ENCODE measurements at places on chromosomes 7 and 10. TPM values are rescaled to one million over a fixed set of nuclear protein-coding genes. Genes with fewer than 3 reads are reported as not detected.

- H3K27ac ChIP-seq = no peak overlapping the region
- H3K4me1 ChIP-seq = peaks cover 3% of the 10 kb centered on the region
- no peaks in the 10 kb centered on the region for H3K36me3 ChIP-seq
- H3K4me3 ChIP-seq = no peak overlapping the region
- no peaks in the 10 kb centered on the region for H3K27me3 ChIP-seq
These were observed 126.3 kb upstream of the CXCL12 start for GRCh38 chr10:44511166-44511565.

GRCh38 chr10:86060386-86061277 is 306.0 kb downstream of the GRID1 start:
- H3K4me1 ChIP-seq = peaks cover 8% of the 10 kb centered on the region
- H3K4me3 ChIP-seq = no peak overlapping the region
- H3K27me3 ChIP-seq = no peaks in the 10 kb centered on the region
- no peak for DNase-seq
- H3K27ac ChIP-seq = no peak overlapping the region

DNA sequence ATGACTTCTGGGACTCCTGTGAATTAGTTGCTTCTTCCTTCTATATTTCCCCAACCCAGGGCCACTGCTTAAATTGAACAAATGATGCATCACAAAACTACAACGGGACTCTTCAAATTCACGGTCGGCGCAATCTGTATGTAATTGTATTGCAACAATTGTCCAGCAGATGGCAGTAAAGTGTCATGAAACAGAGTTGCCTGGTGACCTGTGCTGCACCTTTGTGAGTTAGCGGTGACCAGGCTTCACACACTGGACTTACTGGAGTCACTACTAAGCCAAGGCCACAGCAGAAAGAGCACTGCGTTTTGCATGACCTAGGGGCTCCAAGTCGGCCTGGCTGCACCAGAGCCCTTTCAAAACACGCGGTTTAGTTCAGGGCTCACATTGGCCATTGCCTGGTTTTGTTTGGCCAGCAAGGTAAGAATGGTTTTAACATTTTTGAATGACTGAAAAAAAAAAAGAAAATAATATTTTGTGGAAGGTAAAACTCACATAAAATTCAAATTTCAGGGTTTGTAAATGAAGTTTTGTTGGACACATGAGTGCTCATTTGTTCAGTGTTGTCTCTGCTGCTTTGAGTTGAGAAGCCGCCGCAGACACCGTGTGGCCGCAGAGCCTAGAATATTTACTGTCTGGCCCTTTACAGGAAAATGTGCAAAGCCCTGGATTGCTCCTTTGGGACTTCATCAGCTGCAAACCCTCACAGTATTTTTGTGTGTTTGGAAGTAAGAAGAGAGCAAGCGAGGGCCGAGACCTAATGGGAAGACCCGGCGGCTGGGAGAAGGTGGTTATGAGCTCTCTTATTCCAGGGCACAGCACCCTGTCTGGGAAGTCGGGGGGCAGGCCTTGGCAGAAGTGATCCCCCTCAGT is 23.2 kb upstream of the ZNF32 start:
- H3K27me3 ChIP-seq = peaks cover 15% of the 10 kb centered on the region
- H3K27ac ChIP-seq = no peak overlapping the region
- peak; percentile 93 for DNase-seq
- H3K4me3 ChIP-seq = no peak overlapping the region

DNA sequence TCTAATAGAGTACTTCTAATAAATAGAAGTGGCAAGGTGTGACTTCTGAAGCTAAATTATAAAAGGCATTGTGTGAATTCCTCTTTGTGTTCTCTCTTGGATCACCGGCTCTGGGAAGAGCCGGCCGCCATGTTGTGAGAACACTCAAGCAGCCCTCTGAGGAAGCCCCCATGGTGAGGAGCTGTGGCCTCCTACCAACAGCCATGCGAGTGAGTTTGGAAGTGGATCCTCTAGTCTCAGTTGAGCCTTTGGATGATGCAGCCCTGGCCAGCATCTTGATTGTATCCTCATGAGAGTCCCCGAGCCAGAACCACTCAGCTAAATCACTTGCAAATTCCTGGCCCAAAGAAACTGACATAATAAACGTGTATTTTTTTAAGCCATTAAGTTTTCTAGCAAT is 94.5 kb upstream of the CARD11 start:
- H3K36me3 ChIP-seq = no peaks in the 10 kb centered on the region
- H3K4me1 ChIP-seq = no peaks in the 10 kb centered on the region
- no peaks in the 10 kb centered on the region for H3K27me3 ChIP-seq
- no peak overlapping the region for H3K27ac ChIP-seq
- no peak for DNase-seq

- no peak for DNase-seq
- no peaks in the 10 kb centered on the region for H3K27me3 ChIP-seq
- no peaks in the 10 kb centered on the region for H3K36me3 ChIP-seq
- H3K27ac ChIP-seq = no peak overlapping the region
- peaks cover 43% of the 10 kb centered on the region for H3K4me1 ChIP-seq
- no peak overlapping the region for H3K4me3 ChIP-seq
These were observed 80.9 kb downstream of the DIP2C start for GRCh38 chr10:608331-609261.

DNA sequence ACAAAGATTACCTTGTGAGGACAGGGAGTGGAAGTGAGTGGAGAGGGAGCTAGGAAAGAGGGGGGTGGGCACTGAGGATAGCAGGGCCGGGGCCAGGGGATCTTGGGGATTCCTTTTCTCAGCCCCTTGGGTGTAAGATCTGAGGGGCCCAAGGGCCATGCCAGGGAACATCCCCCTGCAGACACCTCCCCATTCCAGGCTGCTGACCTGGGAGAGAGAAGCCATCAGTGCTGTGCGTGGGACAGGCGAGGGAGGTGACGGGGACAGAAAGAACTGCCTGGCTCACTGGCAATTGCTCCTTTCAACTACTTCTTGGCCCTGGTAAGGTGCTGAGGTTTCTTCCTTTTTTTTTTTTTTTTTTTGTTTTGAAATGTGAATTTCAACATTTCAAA is 12.0 kb upstream of the BTBD16 start:
- peaks cover 39% of the 10 kb centered on the region for H3K36me3 ChIP-seq
- H3K27ac ChIP-seq = no peak overlapping the region
- no peaks in the 10 kb centered on the region for H3K27me3 ChIP-seq
- H3K4me3 ChIP-seq = no peak overlapping the region
- H3K4me1 ChIP-seq = no peaks in the 10 kb centered on the region

- H3K27me3 ChIP-seq = no peaks in the 10 kb centered on the region
- no peak overlapping the region for H3K27ac ChIP-seq
- no peaks in the 10 kb centered on the region for H3K4me1 ChIP-seq
- H3K36me3 ChIP-seq = no peaks in the 10 kb centered on the region
These were observed 817.6 kb downstream of the TNS3 start for GRCh38 chr7:46764100-46764936.

DNA sequence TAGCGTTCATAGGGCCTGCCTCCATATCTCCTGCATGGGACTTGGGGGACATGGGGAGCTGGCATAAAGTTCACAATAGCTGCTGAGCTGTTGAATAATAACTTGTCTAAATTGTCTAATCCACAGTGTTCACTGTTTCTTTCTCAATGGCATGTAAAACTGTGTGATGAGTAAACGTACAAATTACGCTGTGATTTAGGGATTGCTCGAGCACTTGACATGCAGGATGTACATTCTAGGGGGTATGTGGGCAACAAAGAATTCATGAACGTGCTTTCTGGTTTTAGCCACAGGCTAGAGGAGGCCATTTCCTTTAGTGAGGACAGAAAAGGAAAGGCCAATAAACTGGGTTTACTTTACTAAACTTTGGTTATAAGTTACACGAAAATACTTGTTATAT is 534.2 kb upstream of the ZWINT start:
- DNase-seq = no peak
- no peaks in the 10 kb centered on the region for H3K27me3 ChIP-seq
- no peaks in the 10 kb centered on the region for H3K4me1 ChIP-seq
- H3K36me3 ChIP-seq = no peaks in the 10 kb centered on the region

GRCh38 chr7:24869572-24869971 is 110.4 kb downstream of the OSBPL3 start:
- no peaks in the 10 kb centered on the region for H3K27me3 ChIP-seq
- no peak for DNase-seq

DNA sequence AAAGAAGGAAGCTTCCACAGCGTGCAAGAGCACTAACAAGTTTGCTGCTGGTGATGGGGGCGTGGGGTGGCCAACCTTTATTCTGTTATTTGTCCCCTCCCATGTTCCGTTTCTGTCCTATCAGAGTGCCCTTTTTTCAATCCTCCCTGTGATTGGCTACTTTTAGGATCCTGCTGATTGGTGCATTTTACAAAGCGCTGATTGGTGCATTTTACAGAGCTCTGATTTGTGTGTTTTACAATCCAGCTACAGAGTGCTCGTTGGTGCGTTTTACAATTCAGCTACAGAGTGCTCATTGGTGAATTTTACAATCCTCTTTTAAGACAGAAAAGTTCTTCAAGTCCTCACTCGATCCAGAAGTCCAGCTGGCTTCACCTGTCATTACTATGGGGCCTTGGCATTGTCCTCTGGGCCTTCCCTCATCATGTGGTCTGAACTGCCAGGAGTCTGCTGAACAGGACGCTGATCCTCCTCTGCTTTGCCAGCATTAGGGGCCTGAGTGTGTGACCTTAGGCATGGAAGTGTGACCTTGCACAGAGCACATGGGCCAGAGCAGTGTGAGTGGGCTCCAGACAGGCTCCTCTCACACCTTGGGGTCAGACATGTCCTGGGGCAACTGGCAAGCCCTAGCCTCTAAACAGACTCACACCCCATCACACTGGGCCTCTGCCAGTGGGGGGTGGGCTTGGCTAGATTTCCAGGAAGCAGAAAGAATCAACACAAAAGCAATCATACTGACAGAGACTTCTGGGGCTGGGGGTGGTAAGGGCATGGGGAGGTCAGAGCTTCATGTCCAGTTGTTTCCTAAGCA is 167.4 kb downstream of the PTPN20 start:
- no peaks in the 10 kb centered on the region for H3K27me3 ChIP-seq
- DNase-seq = no peak
- H3K4me3 ChIP-seq = no peak overlapping the region
- H3K27ac ChIP-seq = no peak overlapping the region

DNA sequence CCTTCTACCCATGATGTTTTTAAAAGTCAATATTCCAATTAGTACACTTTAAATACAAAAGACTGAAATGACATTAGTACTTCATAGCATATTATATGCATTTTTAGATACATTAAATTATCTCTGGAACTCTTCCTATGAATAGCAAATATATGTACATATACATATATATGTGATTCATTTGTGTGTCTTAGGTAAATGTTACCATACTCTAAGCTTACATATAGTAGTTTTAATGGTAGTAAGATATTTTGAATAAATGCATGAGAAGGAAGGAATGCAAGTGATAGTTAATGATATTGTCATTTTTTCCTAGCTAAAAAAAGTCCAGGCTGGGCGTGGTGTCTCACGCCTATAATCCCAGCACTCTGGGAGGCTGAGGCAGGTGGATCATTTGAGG is 46.0 kb upstream of the CSTF2T start:
- H3K4me1 ChIP-seq = no peaks in the 10 kb centered on the region
- no peaks in the 10 kb centered on the region for H3K27me3 ChIP-seq
- DNase-seq = no peak
- H3K36me3 ChIP-seq = no peaks in the 10 kb centered on the region

DNA sequence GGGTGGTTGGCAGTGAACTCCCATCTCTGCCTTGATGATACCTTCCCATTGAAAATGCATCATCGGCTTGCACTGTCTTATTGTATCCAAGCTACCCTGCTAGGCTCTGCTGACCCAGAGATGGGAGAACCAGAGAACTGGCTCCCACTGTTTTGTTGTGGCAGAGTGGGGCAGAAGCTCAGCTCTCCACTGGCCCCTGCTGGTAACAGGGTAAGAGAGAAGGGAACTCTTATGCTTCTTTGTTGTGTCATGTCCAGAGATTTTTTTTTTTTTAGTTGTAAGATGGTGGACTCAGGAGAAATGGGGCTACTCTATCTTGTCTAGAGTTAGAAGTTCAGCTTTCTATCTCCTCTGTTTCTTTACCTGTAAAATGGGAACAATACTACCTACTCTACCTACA is 100.5 kb upstream of the SDK1 start:
- no peak for DNase-seq
- peaks cover under 1% of the 10 kb centered on the region for H3K4me1 ChIP-seq
- H3K36me3 ChIP-seq = no peaks in the 10 kb centered on the region
- no peaks in the 10 kb centered on the region for H3K27me3 ChIP-seq
- H3K27ac ChIP-seq = no peak overlapping the region

GRCh38 chr7:99876491-99876890 is 342 bp downstream of the OR2AE1 start:
- DNase-seq = no peak
- H3K27ac ChIP-seq = no peak overlapping the region
- no peaks in the 10 kb centered on the region for H3K36me3 ChIP-seq

- H3K27me3 ChIP-seq = no peaks in the 10 kb centered on the region
- no peak overlapping the region for H3K4me3 ChIP-seq
- DNase-seq = peak; percentile 21
- peaks cover 10% of the 10 kb centered on the region for H3K4me1 ChIP-seq
- H3K27ac ChIP-seq = no peak overlapping the region
These were observed 4.3 kb downstream of the DDC start for GRCh38 chr7:50560865-50561351.

GRCh38 chr10:87656431-87657072 is 3.1 kb upstream of the PAPSS2 start:
- DNase-seq = no peak
- peaks cover 21% of the 10 kb centered on the region for H3K4me1 ChIP-seq
- no peaks in the 10 kb centered on the region for H3K36me3 ChIP-seq

DNA sequence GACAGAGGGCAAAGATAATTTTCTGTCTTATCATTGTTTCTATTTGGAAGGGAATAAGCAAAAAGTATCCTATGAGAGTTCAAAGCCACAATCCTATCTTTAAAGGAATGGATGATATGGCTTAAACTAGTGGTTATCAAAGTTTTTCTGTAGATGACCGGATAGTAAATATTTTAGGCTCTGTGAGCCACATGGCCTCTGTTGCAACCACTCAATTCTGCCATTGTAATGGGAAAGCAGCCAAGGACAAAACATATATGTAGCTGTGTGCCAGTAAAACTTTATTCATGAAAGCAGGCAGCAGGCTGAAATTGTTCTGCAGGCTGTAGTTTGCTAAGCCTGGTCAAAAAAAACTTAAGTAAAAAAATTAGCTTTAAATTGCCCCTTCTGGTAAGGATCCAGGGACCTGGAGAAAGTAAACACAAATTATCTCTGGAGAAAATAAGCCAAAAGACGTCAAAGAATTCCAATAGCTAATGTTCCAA is 73.3 kb downstream of the THSD7A start:
- H3K27me3 ChIP-seq = no peaks in the 10 kb centered on the region
- no peak for DNase-seq
- no peak overlapping the region for H3K27ac ChIP-seq
- H3K36me3 ChIP-seq = no peaks in the 10 kb centered on the region

- no peaks in the 10 kb centered on the region for H3K4me1 ChIP-seq
- H3K27ac ChIP-seq = no peak overlapping the region
- DNase-seq = no peak
- H3K36me3 ChIP-seq = no peaks in the 10 kb centered on the region
- no peak overlapping the region for H3K4me3 ChIP-seq
These were observed 350.9 kb upstream of the VWC2 start for GRCh38 chr7:49422564-49422963.

The CALHM3 gene
- total RNA-seq = not detected

The RELN gene
- total RNA-seq = 31.9 TPM

The RNLS gene
- total RNA-seq = 8.3 TPM

The FRA10AC1 gene
- total RNA-seq = 10.0 TPM

The FKBP6 gene
- 0.11 TPM for total RNA-seq

The NSUN5 gene
- total RNA-seq = 19.3 TPM

The EGFR gene
- total RNA-seq = 31.1 TPM

The PTPN20 gene
- total RNA-seq = 7.4 TPM

The MMP21 gene
- total RNA-seq = 0.40 TPM

The PPP1R17 gene
- total RNA-seq = 1.8 TPM

The ZNF727 gene
- 0.50 TPM for total RNA-seq

The MALSU1 gene
- total RNA-seq = 61.1 TPM

The HIPK2 gene
- total RNA-seq = 52.6 TPM

The LBX1 gene
- total RNA-seq = 1.9 TPM

The POM121L12 gene
- total RNA-seq = not detected

The UNC5B gene
- 43.9 TPM for total RNA-seq

The SAP25 gene
- total RNA-seq = 1.9 TPM

Measured in spinal cord (tissue), 10 donors.